ENCODE measurements at places on chromosomes 11 and 22.

DNA sequence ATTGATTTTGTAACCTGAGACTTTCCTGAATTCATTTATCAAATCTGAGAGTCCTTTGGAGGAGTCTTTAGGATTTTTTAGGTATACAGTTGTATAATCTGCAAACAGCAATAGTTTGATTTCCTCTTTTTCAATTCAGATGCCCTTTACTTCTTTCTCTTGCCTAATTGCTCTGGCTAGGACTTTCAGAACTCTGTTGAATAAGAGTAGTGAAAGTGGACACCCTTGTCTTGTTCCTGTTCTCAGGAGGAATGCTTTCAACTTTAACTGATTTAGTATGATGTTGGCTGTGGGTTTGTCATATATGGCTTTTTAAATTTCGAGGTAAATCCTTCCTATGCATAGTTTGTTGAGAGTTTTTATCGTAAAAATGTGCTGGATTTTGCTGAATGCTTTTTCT lies 227.4 kb downstream of the CSNK2A3 start:
- DNase-seq = no peak

DNA sequence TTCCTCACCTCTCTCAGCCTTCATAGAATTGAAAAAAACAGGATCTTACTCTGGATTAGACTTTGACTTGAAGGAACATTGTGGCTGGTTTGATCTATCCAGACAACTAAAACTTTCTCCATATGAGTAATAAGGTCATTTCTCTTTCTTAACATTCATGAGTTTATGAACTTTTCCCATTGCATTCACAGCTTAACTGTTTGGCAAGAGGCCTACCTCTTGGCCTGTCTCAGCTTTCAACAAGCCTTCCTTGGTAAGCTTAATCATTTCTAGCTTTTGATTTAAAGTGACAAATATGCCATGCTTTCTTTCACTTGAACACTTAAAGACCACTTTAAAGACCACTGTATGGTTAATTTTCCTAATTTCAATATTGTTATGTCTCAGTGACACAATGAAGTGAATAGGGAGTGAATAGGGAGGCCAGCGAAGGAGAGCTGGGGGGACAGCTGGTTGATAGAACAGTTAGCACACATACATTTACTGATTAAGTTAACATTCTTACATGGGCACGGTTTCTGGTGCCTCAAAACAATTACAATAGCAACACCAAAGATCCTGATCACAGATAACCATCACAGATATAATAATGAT lies 17.0 kb downstream of the IMMP1L start:
- no peak for DNase-seq

DNA sequence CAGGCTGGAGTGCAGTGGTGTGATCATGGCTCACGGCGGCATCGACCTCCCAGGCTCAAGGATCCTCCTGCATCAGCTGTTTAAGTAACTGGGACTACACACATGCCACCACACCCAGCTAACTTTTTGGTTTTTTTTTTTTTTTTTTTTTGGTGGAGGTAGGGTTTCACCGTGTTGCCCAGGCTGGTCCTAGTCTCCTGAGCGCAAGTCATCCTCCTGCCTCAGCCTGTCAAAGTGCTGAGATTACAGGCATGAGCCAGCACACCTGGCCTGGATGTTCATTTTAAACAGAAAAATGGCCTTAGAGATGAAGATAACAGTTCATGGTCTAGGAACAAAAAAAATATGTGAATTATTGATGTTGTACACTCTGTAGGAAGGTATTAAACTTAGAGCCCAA lies 13.6 kb upstream of the SLC25A18 start:
- no peak for DNase-seq

GRCh38 chr11:86117712-86118063 lies 48.8 kb upstream of the PICALM start:
- no peak for DNase-seq

DNA sequence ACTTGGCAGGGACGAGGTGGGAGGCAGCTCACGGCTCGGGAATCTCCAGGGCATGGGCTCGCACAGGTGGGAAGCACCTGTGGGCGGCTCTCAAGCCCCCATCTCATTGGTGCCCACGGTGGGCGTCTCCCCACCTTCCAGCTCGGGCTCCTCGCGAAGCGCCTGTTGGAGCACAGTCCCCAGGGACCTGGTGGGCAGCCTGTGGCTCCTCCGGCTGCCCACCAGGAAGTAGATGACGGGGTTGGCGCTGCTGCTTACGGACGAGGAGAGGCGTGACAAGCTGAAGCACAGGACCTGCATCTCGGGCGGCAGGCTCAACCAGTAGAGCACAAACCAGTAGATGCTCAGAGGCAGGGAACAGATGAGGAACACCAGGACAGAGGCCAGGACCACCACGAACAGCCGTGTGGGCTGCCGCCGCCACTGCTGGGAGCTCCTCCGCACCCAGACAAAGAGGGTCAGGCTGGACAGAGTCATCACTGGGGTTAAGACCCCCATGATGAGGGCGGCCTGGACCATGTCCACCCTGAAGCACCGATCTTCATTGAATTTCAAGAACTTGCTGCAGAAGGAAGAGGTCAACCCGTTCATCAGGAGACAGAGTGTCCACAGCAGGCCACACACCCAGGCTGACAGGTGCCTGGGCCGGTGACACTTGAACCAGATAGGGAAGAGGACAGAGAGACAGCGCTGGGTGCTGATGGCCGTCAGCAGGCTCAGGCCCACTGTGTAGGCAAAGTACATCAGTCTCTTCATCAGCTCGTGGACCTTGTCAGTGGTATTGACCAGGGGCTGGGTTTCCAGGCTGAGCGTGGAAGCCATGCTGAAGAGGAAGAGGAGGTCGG lies 633 bp downstream of the MRGPRD start:
- no peak for DNase-seq

DNA sequence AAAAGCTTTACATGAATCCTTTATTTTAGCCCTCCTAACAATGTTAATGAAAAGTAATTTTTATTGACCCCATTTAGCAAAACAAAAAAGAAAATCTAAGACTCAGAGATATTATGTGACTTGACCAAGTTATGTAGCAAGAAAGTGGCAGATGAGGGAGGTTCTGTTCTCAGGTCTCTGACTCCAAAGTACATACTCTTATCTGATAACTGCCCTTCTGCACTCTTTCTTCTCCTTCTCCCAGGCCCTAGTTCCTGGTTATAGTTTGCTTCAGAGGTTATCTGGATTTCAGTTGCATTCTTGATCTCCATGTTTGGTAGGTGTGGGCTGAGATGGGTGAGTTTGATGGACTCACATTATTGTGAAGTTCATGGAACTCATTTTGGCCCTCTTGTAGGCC lies 4.5 kb downstream of the OR9Q2 start:
- DNase-seq = no peak

GRCh38 chr22:22546490-22546889 lies 12.6 kb downstream of the PRAME start:
- DNase-seq = no peak

DNA sequence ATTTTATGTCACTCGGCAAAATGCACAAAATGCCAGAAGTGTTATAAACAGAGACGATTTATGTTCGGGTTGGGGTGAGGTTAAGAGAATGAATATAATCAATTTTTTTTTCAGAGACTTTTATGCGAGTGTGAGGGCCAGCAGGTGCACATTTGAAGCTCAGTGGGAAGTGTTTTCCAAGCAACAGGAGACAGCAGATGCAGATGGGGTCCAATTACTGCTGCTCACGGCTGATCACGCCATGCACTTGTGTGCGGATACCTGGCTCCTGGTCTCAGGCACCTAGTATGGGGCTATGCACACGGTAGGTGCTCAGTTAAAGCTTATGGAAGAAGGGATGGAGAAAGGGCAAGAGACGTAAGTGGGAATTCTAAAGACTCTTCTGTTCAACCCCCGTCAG lies 249.1 kb downstream of the MIAT start:
- no peak for DNase-seq

- peak; percentile 57 for DNase-seq
These were observed at the start of gene HIRA for GRCh38 chr22:19431649-19432132. Gene HIRA (minus strand): TSS chr22:19431733. CDS start chr22:19431476, 257 bp downstream.

GRCh38 chr11:130729678-130730300 lies 186.5 kb downstream of the SNX19 start:
- no peak for DNase-seq

DNA sequence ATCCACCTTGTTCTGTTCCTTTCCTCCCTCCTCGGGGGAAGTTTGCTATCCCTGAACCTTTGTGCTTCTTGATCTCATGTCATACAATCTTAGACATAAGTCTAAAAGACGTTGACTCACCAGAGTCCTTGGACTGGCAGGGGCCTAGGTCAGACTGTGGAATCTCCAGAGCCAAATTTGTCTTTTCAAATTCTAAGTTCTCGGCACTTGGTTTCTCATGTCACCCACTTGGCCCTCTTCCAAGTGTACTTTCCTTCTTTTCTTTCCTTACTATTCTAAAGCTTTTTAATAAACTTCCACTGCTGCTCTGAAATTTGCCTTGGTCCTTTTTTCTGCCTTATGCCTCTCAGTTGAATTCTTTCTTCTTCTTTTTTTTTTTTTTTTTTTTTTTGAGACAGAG lies 30.1 kb upstream of the SMPD1 start:
- DNase-seq = no peak

DNA sequence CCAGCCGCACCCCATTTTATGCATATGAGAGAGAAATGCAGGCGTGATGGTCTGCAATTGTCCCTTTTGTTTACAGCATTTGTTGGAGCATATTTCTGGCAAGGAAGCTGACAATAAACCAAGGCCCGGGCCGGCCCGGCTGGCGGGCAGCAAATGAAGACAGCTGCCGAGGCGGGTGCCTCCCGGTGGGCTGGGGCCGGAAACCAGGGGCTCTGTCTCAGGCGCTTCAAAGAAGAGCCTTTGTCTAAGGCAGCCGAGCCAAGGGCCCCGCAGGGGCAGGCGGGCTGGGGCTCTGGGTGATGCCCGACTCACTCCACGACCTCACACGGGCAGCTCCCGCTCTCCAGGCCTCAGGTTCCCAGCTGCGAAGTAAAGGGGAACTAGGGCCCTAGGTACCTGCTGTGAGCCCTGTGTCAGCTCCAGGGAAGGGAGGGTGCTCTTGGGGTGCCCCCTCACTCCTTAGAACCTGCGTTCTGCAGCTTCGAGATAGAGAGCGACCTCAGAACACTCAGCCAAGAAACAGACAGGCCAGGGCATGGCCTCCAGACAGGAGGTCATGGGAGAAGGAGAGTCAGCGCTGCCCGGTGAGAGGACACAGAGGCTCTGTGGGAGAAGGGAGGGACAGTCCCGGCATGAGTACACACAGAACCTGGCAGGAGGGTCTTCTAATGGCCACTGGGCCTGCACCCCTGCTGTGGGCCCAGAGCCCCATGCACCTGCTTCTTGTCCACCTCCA lies 2.4 kb downstream of the LINC01488 start:
- no peak for DNase-seq

- DNase-seq = peak; percentile 96
These were observed 9.5 kb upstream of the MICAL2 start for GRCh38 chr11:12100841-12101242.

GRCh38 chr22:16933291-16934282 lies 74.4 kb downstream of the GAB4 start:
- DNase-seq = no peak

GRCh38 chr11:74950374-74950969 lies 1.4 kb downstream of the SPCS2 start:
- DNase-seq = no peak

DNA sequence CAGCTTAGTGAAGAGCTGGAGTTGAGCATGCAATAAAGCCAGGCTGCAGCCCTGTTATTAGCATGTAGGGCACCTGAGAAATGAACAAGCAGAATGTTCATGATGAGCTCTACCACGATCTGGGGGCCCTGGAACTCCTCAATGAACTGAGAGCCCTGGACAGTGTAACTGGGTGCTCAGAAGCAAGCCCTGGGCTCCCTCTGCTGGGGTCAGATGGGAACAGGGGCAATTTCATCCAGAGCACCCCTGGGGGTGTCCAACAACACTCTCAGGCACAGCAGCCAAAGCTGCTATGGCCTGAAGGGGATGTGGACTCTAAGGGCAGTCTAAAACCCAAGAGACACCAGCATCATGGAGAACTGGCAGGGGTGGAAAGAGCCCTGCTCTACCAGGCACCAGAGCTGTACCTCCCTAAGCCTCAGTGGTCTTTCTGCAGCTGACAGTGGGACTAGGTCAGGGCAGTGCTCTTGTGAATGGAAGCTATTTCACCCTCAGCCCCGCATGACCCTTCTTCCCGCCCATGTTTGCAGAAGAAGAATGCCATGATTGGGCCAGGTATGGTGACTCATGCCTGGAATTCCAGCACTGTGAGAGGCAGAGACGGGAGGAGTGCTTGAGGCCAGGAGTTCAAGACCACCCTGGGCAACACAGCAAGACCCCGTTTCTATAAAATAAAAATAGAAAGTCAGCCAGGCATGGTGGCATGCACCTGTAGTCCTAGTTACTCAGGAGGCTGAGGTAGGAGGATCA lies 28.9 kb downstream of the THOC5 start:
- no peak for DNase-seq
